ENCODE measurements at places on chromosomes 16 and 17.

GRCh38 chr17:50816771-50817751, 18.3 kb upstream of the WFIKKN2 start:
- DNase-seq = no peak

DNA sequence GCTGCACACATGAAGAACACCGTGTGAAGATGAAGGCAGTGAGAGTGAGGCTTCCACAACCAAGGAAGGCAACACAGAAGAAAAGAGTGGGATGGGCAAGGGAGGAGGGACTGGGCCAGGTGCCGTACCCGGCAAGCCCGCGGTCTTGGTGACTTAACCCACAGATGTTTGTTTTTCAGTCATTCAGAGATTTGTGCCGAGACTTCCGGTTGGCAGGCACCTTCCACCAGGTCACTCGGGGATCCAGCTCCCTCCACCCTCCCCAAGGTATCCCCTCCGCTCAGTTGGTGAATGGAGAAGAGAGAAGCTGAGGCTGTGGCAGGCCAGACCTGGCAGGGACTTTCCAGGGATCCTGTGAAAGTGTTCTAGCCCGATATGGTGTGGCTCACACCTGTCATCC, 4.9 kb upstream of the KREMEN2 start:
- no peak for DNase-seq

DNA sequence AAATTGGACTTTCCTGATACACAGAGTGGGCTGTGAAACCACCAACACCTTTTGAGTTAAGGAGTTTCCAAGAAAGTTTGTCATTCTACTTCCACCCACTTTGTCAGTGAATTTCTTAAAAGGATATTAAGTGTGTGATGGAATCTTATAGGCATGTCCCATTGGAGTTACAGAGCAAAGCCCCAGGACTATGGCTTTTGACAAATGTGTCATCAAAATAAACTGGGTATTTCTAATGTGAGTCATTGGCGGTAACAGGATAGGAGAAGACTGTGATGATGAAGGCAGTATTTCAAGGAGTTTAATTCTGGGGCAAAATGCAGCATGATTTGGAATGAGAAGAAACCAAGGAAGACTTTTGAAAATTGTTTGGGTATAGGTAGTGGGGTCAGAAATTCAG, 1013.8 kb upstream of the EEF2KMT start:
- no peak for DNase-seq

DNA sequence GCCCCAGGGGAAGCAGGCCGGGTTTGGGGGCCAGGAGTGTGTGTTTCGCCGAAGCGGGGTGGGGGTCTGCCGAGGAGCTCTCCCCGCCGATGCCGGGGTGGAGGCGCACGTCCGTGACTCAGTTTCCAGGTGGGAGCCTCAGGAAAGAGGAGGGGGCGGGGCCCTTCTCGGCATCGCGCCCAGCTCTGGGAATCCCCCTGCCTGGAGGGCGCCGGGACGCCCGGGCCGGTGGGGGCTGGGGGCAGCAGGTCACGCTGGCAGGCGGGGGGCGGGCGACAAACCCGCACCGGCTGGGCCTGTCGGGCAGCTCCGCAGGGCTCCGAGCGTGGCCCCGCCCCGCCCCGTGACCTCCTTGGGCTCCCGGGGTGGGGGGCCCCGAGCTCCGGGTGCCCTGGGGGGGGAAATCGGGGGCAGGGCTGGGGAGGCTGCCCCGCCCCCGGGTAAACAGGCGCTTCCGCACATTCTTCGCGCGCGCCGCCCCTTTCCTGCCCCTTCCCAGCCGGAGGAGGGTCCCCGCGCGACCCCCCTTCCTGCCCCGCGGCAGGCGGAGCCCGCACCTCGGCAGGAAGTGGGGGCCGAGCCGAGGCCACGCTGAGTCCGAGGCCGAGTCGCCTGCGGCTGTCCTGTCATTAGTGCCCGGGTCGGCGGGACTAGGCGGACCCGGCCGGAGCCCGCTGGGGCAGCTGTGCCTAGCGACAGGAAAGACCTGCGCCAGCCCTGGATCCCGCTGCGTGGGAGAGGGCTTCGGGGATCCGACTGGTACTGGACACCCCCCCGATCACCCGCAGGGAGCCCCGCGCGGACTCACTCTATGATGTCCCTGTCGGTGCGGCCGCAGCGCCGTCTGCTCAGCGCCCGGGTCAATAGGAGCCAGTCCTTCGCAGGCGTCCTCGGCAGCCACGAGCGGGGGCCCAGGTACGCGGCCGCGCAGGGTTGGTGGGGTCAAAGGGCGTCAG, 9.3 kb downstream of the RIPOR1 start:
- DNase-seq = no peak

DNA sequence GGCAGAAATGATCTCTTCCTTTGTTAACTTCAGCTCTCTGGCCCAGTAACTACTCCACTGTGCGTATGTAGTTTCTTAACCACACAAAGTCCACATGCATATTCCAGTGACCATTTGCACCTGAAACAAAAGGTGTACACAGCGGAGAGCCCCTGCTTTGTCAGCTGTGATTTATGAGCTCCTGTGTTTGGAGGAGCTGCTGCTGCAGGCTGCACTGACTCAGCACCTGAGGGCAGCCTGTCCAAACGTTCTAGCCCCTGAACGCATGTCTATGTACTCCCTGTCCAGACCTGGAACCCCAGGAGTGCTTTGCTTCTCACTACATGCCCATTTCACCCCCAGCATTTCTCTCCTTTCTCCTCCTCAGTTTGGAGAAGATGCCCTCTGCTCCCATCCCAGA, 216.1 kb downstream of the ABCC12 start:
- no peak for DNase-seq

- DNase-seq = no peak
Measured at GRCh38 chr17:21452377-21453143, 76.4 kb downstream of the KCNJ12 start.

- no peak for DNase-seq
Measured at GRCh38 chr17:10041287-10041612, 136.2 kb upstream of the RCVRN start.

DNA sequence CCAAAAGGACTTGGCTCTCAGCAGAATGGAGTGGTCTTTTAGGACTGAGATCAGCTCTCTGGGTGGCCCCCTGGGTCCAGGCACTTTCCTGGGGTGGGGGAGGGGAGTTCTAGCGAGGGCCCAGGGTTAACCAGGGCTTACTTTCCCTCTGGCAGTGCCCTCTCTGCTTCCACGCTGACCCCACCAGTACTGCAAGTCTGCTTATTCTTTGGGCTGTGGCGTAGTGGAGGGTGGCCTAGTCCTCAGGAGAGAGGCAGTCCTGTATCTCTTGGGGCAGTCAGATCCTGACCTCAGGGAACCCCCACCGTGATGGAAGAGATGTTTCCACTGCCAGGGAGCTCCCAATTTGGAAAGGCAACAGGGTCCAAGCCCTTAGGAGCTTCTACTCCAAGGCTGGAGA, 79.4 kb downstream of the CCDC182 start:
- DNase-seq = no peak

- DNase-seq = no peak
Measured at GRCh38 chr17:2237950-2238349, 65.6 kb downstream of the SMG6 start.

DNA sequence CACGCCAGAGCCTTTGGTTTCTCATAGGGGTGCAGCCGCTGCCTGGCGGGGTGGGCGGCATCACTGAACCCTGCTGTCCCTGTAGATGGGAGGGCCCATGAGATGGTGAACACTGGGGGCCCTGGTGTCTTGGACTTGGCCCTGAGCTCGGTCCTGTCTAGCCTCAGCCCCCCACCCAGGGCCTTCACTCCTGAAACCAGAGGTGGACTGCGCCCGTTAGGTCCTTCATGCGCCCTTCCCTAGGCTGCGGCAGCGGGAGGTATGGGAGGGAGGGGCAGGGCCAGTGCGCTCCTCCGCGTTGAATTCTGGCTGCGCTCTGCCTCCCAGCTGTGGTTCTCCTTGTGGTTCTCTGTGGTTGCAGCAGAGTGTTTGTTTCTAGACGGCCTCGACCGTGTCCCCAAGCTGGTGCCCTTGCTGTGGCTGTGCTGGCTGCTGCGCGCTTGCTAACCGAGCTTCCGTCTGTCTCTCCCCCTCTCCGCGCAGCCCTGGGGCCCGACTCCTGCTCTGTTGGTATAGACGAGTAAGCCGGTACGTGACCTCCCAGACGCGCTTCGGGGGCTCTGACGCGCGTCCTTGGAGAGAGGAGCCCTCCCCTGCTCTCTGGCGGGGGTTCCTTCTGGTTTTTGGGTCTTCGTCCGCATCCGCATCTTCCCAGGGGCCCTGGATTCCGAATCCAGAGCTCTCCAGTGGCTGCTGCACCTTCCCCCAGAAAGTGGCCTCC, 7.4 kb upstream of the NUDT16L1 start:
- no peak for DNase-seq

DNA sequence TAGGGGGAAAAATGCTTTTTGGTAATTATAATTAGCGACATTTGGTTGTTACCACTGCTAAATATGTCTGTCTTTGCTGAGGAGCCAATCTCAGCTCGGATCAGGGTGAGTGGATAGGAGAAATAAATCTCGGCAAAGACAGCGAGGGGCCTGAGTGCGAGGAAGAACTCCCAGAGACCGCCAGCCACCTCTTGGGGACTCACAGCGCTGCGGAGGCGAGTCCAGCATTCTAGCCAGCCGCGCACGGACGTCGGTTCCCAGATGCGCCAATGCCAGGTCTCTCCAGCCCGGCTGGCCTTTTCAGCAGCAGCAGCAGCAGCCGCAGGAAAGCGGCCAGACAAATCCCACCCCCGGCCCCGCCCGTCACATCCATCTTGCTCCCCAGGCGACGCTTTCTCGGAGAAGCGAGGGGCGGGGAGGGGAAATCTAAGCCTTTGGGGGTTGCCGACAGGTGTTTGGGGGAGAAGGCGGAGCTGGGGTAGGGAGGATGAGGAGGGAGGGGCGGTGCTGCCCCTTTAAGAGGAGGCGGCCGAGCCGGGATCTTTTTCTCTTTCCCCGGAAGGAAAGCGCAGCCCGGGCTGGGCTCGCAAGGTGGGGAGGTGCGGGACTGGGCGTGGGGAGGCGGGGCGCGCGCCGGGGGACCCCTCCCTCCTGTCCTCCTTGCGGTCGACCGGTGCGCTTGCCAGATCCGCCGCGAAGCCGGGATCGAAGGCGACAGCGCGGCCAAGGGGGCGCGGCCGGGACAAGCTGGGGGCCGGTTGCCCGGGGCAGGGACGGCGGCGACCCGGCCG, at the start of gene ITGA3:
ITGA3 (plus strand) TSS at position 685 of the 791 bp plus-strand sequence. CDS start 330 bp downstream, outside the sequence.
- DNase-seq = peak; percentile 91

- no peak for DNase-seq
Measured at GRCh38 chr16:81376880-81377279, 62.1 kb downstream of the GAN start.

DNA sequence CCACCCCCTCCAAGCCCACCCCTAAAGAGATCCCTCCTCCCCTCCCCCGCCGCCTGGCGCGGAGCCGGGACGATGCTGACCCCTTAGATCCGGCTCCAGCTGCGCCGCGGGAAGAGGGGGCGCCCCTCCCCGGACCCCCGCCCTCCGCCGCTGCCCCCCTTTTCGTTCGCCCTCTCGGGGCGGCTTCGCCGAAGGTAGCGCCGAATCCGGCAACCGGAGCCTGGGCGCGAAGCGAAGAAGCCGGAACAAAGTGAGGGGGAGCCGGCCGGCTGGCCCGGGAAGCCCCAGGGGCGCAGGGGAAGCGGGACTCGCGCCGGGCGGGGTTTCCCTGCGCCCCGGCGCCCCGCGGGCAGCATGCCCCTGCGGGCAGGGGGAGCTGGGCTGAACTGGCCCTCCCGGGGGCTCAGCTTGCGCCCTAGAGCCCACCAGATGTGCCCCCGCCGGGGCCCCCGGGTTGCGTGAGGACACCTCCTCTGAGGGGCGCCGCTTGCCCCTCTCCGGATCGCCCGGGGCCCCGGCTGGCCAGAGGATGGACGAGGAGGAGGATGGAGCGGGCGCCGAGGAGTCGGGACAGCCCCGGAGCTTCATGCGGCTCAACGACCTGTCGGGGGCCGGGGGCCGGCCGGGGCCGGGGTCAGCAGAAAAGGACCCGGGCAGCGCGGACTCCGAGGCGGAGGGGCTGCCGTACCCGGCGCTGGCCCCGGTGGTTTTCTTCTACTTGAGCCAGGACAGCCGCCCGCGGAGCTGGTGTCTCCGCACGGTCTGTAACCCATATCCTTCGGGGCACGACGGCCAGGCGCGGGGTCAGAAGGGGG, 623 bp downstream of the CACNA1G start:
- DNase-seq = no peak

- DNase-seq = no peak
Measured at GRCh38 chr16:71493213-71493612, 4.1 kb upstream of the ZNF19 start.

GRCh38 chr16:19168371-19169081, 486 bp downstream of the SYT17 start:
- DNase-seq = peak; percentile 42

DNA sequence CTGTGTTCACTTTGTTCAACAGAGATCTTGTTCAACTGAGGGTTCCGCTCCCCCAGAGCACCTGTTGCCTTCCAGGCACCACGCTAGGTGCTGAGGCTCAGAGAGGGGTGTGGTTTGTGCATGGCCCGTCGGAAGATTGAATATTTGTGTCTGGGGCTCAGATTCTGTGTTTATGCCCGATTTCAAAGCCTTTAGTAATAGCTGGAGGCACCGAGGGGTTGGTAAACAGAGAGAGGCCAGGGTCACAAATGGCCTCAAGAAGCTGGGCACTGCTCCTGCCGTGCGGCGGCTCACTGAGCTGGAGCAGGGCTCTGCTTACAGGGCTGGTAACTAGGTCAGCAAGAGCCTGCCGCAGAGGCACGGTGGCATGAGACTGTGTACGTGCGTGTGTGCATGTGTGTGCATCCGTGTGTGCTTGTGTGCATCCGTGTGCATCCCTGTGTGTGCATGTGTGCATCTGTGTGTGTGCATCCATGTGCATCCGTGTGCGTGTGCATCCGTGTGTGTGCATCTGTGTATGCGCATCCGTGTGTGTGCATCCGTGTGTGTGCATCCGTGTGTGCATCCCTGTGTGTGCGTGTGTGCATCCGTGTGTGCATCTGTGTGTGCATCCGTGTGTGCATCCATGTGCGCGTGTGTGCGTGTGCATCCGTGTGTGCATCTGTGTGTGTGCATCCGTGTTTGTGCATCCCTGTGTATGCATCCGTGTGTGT, 5.4 kb downstream of the ITGAE start:
- DNase-seq = no peak

DNA sequence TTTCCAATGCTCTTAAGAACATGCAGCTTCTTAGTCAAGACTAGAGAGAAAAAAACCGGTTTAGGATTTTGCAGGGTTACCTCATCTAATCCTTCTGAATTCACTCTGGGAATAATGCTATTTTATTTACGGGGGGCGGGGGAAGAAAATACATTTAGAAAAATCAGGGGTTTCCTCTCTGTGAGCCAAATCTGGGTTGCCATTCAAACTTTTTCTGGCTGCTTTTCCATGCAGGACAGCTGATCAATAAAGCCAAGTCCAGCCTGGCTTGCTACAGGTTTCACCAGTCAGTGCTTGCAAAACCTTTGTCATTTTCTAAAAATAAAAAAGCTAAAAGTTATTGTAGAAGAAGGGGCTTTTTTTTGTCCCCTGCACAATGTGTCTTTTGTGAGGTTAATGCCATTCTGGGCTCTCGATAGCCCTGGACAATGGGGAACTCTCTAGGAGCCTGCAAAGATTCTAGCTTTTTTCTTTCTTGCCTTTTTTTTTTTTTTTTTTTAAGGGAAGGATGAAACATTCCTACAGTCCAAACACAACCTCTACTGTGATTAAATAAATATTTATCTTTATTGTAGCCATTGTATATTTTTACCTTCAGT, 13.1 kb upstream of the ZFHX3 start:
- DNase-seq = no peak
